Adipocyte (in vitro differentiated cells): ENCODE measurements at places on chromosomes 11 and 22.

- no peak for DNase-seq
These were observed 16.1 kb upstream of the MYRF start for GRCh38 chr11:61736310-61736709.

DNA sequence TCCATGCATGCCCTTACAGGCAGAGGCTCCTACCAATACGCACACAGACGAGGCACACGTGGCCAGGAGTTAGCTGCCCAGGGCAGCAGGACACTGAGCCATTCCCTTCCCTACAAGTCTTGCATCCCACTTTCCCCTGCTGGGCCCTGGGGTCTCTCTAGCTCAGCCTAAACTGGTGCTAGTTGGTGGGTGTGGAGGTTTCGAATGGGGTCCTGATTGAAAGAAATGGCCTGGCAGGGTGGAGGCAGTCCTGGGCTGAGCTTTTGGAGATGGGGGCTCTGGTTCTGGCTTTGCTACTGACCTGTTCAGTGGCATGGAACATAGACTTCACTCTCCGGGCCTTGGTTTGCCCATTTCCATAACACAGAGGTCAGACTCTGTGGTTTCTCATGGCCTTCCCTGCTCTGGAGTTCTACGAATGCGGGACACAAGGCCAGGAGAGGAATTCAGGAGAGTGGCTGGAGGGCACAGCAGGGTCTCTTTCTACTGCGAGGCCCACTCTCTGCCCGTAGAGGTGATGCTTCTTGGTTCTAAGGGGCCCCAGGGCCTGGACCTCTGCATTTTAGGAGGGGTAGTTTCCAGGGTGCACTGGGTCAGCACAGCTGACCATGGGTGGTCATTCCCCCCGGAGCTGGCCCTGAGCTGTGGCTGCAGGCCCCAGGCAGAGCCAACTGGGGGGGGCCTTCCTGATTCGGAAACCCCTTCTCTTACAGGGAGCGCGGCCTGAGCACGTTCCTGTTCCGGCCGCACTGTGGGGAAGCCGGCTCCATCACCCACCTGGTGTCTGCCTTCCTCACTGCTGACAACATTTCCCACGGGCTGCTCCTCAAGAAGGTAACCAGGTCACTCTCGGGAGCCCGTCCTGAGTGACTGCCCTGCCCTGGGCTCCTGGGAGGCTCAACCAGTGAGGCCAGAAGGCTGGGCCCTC, 40.0 kb downstream of the RNF141 start:
- no peak for DNase-seq

GRCh38 chr22:50729391-50730012, 8.5 kb upstream of the ACR start:
- DNase-seq: no peak

DNA sequence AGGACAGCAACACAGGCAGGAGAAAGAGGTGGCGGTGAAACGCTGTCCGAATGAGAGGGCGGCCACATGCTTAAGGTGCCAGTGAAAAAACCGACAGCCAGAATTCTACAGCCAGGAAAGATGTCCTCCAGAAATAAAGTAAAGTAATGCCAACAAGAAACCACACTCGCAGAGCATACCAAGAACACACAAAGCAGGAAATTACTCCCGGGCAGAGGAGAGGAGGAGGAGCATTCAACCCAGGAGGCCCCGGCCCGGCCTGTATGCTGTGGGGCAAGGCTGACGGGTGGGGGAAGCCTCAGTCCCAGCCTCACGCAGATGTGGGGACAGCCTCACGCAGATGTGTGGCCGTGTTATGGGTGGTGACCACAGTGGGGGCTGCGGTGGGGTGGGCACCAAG, 28.0 kb downstream of the CHID1 start:
- DNase-seq: peak; percentile 14

DNA sequence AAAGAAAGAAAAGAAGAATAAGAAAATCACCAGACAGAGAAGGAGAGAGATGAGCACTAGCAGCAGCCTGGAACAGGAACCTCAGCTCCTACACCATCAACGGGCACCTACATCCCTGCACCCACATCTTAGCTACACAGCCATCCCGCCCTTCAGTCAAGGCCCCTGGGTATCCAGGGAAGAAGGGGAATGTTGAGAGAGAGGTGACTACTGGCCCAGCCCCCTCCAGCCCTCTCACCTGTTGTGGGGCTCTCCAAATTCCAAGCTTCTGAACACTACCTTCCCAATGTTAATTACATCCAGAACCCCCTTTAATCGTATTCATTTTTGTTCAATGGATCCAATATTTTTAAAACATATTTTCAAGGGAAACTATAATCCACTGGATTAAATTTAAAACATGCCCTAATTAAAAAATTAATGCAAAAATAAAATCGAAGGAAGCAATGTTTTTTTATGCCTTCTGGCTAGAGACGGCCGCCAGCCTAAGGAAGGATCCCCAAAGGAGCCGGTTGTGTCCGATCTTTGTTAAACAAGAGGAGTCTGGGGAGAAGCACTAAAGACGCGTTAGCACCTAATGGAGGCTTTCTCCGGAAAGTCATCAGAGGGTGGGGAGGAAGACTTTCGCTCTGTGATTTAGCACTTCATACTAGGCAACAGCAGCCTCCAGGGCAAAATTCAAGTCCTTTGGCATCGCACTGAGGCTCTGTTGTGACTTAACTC, 9.5 kb downstream of the TPST2 start:
- DNase-seq: no peak

- DNase-seq: no peak
These were observed 27.1 kb downstream of the AGBL2 start for GRCh38 chr11:47688111-47688510.

DNA sequence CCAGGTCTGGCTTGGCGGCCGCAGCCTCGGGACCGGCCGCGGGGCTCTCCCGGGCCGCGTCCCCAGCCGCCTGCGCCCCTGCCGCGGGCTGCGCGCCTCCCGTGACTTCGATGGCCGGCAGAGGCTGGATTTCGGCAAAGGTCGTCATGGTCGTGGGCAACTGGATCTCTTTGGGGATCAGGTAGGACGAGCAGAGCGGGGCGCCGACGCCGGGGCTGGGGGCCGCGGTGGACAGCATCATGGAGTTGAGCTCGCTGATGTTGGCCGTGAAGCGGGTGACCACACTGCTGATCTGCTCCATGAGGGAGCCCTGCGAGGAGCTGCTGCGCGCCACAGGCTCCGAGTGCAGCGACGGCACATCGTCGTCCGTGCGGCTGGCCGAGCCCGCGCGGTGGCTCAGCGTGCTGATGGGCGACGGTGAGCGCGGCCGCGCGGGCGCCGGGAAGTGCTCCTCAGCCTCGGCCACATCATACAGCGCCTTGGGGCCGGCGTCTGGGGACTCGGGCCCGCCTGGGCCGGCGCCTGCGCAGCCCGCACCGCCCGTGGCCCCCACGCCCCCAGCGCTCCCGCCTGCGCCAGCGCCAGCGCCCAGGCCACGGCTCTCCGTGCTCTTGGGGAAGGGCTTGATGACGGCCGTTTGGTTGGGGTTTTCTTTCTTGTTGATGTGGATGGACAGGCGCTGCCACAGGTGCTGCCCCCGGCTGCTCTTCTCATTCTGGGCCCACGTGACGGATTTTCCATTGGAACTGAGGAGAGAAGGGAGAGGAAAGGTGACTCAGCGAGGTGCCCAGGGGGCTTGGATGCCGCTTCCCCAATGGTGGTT, 171.4 kb upstream of the CTSC start:
- DNase-seq: peak; percentile 55
